HS-5 (cell line): ENCODE measurements at places on chromosomes 13 and 19.
A peak's percentile ranks its signal among the peaks of the same experiment; 100 is the strongest.

DNA sequence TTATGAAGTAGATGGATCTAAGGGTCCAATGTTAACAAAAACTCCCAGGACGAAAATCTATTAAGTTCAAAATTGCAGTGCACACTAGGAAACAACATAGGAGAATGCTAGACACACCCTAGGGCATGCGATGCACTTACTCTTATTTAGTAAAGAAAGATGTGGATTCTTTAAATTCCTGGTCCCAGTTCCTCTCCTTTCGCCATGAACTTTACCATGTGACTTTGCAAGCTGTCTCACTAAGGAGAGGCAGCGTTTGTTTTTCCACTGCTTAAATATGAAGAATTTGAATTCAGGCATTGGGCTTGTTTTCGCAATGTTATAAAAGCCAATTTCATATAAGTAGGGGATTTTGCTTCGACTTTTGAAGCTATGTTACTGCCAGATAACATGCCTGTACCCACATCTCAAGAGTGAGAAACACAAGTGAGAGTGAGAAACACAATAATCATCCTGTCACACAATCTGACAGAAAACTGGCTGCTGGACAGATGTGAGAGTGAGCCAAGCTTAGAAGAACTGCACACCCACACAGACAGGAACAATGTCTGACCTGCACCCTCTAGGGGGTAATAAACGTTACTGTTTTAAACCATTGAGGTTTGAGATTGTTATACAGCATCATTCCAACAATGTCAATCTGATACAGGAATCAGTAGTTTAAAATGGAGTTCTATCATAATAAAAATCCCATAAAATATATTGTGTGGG is 1308.4 kb downstream of the SLITRK5 start:
- DNase-seq: no peak

DNA sequence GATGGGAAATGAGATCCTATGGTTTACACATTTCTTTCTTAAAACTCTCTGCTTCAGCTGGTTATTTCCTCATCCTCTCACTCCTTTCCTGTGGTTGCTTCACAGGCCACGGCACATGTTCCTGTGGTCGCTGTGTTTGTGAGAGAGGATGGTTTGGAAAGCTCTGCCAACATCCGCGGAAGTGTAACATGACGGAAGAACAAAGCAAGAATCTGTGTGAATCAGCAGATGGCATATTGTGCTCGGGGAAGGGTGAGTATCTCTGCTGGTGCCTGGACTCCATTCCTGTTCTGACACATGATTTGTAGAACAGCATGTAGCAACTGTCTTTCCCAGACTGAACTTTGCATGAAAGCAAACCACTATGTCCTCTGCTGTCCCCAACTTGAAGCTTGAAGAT is 254.2 kb downstream of the ITGBL1 start:
- DNase-seq: peak; percentile 72

- DNase-seq: no peak
These were observed 14.6 kb upstream of the ASF1B start for GRCh38 chr19:14150770-14151661.

GRCh38 chr19:17861542-17862402 is 2.1 kb downstream of the RPL18A start:
- no peak for DNase-seq

DNA sequence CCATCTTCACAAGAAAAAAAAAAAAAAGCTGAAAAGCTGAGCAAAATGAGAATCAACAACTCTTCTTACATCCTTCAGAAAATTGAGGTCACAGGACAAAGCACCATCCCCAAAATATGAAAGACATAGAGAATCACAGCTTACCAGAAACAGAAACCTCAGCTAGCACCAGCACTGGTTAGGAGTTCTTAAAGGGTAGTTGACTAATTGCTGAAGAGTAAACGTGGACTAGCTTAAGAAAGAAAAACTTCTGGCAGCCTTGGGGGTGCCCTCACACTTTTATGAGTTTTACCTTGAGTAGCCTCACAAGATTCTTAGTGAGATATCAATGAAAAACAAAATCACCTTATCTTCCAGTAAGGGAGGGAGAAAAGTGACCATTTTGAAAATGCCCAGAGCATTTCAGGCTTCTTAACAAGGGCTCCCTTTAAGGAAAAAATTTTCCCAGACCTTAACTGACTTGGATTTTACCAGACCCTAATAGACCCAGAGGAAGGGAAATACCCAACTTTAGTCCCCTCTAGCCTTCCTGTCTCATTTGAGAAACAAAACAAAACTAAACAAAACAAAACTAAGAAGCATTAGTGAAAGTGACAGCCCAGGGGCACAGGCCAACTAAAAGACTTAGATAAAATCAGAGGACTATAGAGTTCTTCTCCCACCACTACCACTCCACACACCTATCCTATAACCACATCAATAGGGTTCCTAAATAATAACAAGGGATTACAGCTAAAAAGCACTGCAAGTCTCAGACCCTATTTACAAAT is 888.6 kb downstream of the DIAPH3 start:
- DNase-seq: no peak

- no peak for DNase-seq
These were observed 77.3 kb upstream of the SIAH3 start for GRCh38 chr13:45928843-45929242.

GRCh38 chr19:55493645-55494171 is 5.5 kb downstream of the SSC5D start:
- DNase-seq: no peak

- DNase-seq: no peak
These were observed 125.0 kb upstream of the SOX1 start for GRCh38 chr13:111941845-111942447.

- DNase-seq: no peak
These were observed 283.2 kb upstream of the ARGLU1 start for GRCh38 chr13:106850973-106851650.

- no peak for DNase-seq
These were observed 809.3 kb downstream of the UQCRFS1 start for GRCh38 chr19:28403690-28404089.

DNA sequence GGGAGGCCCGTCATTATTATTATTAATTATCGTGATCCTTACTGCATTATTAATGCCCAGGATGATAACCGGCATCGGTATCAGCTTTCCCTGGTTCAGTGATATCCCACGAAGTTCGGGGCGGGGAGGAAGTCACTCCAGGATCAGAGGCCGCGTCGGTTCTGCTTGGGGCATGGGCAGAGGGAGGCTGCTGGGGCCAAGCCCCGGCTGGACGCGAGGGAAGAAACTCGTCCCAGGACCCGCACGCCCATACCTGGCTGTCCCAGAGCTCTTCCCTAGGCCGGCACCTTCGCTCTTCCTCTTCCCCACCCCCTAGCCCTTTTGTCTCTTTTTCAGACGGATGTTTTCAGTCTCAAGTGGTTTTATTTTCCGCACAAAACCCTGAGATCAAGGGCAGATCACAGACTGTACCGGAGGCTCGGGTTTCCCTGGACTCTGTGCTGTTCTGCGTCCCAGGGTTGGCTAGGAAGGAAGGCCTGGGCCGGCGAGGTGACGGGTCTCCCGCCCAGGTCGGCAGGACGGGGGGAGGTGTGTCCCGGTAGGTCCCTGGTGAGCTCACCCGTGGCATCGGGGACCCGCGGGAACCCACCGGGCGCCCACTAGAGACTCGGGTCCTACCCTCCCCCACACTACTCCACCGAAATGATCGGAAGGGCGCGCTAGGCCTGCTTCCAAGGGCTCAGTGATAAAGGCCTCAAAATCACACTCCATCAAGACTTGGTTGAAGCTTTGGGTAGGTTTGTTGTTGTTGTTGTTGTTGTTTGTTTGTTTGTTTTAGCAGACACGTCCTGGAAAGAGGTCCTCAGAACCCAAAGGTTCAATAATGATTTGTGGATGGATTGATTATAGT is 7.9 kb downstream of the ZIC2 start:
- DNase-seq: no peak
